ENCODE measurements at places on chromosomes 3 and 15.

GRCh38 chr3:24498796-24499195, 4.1 kb upstream of the THRB start:
- DNase-seq, result no peak

GRCh38 chr3:129461022-129461421, 21.0 kb downstream of the IFT122 start:
- no peak for DNase-seq

- DNase-seq, result no peak
Measured at GRCh38 chr3:101632586-101632985, 44.3 kb downstream of the ZBTB11 start.

DNA sequence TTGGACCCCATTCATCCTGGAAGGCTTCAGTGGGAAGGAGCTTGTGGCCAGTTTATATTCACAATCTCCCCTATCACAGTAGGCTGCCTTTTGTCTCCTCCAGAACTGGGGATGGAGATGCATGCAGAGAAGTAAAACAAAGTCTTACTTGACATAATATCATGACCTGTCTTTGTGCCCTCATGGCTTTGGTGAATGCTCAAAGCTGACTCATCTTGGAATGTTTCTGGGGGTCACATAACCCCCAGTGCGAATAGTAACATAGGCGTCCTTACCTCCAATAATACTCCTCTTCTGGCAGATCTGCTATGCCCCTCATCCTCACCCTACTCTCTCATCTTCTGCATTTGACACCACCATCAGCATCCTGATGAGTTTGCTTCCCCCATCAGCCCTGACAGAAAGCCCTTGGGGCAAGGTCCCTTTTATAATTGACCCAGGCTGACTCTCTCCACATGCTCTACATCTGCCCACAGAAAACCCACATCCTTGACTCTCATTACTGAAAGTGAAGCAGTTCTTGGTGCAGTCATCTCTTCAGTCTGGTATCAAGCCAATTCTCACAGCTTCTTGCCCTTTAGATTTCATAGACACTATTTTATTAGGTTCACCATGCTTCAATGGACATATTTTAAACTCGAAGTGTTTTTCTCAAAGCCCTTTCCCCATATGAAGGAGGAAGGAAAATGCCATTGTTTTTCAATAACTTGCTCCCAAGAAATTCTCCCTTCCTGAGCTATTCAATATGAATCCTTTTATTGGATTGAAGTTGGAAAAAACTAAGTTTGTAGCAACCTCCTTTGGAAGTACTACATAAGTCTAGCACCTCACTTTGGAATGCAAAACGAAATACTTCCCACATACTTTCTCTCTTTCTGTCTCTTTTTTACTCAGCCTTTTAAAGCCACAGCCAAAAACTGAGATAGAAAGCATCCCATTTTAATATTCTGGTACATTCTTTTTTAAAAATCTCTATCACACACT, 36.6 kb downstream of the OSTN start:
- DNase-seq, result no peak

GRCh38 chr15:92902737-92903593, 2.8 kb downstream of the CHD2 start:
- DNase-seq, result no peak

DNA sequence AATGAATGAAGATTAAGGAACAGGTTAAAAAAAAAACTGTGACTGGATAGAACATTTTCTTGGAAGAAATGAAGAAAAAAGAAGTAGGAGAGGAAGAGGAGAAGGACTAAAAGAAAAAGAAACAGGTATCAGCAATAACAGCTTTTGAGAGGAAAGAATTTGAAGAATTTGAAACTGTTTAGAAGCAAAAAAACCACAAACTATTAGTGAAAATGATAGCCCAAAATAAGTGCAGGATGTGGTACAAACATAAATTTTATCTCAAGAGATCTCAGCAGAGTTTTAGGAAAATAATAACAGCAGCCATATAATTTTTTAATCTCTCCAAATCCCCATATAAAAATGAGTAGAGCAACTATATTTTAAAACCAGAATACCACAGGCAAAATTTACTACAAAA, 8.8 kb upstream of the A4GNT start:
- DNase-seq, result no peak

- DNase-seq, result no peak
Measured at GRCh38 chr3:80079886-80080285, 312.1 kb upstream of the ROBO1 start.

DNA sequence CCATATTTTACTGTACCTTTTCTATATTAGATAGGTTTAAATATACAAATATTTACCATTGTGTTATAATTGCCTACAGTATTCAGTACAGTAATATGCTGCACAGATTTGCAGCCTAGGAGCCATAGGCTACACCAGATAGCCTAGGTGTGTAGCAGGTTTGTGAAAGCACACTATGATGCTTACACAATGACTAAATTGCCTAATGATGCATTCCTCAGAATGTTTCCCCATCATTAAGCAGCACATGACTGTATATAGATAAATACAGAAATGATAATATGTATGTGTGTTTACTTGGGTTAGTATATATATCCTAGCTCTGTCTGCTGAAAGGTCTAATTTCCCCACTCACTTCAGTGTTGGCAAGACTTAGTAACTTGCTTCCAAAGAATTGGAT, 65.8 kb downstream of the MYL3 start:
- DNase-seq, result no peak

- DNase-seq, result no peak
Measured at GRCh38 chr3:186362988-186363387, 954 bp upstream of the DGKG start.

Measured in stimulated activated CD4-positive, alpha-beta T cell treated with anti-CD3 and anti-CD28 coated beads, TNF-alpha, amount 100 ng/mL, for 4 hours (primary cell).